ENCODE measurements at places on chromosomes 12 and 14. TPM values are rescaled to one million over a fixed set of nuclear protein-coding genes. Genes with fewer than 3 reads are reported as not detected.

- no peak for DNase-seq
Observed at GRCh38 chr14:68327231-68327630, 465.6 kb downstream of the ZFP36L1 start.

- DNase-seq, result peak; percentile 43
Observed at GRCh38 chr14:98290596-98290995, 981.4 kb downstream of the BCL11B start.

- DNase-seq, result no peak
Observed at GRCh38 chr14:39957290-39957689, 525.1 kb upstream of the FBXO33 start.

DNA sequence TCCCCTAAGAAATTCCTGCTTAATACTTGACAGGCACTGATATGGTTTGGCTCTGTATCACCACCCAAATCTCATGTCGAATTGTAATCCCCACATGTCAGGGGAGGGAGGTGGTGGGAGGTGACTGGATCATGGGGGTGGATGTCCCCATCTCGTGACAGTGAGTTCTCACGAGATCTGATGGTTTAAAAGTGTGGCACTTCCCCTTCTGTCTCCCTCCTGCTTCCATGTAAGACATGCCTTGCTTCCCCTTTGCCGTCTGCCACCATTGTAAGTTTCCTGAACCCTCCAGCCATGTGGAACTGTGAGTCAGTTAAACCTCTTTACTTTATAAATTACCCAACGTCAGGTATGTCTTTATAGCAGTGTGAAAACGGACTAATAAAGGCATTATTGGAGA is 198.0 kb downstream of the FOXN3 start:
- no peak for DNase-seq

GRCh38 chr14:72876005-72876709 is 17.7 kb downstream of the DPF3 start:
- no peak for DNase-seq

- DNase-seq, result no peak
Observed at GRCh38 chr12:67741270-67741669, 92.7 kb downstream of the DYRK2 start.

- DNase-seq, result no peak
Observed at GRCh38 chr12:8950221-8950527, 729 bp upstream of the M6PR start.

- DNase-seq, result no peak
Observed at GRCh38 chr14:103898711-103899110, 29.5 kb upstream of the TDRD9 start.

- no peak for DNase-seq
Observed at GRCh38 chr12:27003421-27004381, 10.5 kb downstream of the TM7SF3 start.

GRCh38 chr12:53171725-53172329 is 8.7 kb upstream of the ZNF740 start:
- DNase-seq, result no peak

- no peak for DNase-seq
Observed at GRCh38 chr14:92724516-92725340, 23.7 kb downstream of the LGMN start.

- DNase-seq, result no peak
Observed at GRCh38 chr14:50225067-50225973, 6.1 kb downstream of the SOS2 start.

DNA sequence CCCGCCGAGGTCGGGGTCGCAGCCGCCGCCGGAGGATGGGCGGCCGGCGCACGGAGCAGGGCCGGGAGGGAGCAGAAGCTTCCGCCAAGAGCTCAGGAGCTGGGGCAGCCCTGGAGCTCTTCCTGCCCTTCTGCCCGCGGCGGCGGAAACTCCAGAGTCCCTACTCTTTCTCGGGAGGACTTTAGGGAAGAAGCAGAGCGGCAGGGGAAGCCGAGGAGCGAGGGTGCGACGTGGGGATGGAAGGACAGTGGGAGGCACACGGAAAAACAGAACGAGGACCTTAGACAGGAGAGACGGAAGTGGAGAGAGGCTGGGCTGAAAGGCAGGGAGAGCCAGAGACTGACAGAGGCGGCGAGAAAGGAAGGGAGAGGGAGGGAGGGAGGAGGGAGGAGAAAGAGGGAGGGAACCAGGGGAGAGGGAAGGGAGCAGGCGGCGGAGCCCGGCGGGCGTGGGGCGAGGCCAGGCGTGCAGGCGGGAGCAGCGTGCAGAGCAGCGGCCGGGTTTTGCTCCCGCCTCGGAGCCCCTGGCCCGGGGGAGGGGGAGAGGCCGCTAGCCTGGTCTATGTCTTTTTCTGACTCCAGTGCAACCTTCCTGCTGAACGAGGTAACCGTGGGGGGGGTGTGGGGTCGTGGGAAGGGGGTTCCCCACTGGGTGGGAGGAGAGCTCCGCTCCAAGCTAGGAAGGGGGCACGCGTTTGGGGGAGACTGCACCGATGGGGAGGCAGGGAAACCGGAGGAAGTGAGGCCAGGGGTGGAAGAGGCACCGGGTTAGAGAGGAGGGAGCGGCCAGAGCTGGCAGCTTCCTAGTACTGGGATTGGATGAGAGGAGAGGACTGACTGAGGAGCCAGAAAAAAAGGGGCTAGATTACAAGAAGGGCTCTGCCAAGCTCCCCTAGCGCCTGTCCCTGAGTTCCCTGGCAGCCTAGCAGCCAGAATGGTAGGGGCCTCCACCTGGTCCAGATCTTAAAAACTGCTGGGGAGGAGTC is 2.9 kb upstream of the CACNB3 start:
- peak; percentile 68 for DNase-seq

DNA sequence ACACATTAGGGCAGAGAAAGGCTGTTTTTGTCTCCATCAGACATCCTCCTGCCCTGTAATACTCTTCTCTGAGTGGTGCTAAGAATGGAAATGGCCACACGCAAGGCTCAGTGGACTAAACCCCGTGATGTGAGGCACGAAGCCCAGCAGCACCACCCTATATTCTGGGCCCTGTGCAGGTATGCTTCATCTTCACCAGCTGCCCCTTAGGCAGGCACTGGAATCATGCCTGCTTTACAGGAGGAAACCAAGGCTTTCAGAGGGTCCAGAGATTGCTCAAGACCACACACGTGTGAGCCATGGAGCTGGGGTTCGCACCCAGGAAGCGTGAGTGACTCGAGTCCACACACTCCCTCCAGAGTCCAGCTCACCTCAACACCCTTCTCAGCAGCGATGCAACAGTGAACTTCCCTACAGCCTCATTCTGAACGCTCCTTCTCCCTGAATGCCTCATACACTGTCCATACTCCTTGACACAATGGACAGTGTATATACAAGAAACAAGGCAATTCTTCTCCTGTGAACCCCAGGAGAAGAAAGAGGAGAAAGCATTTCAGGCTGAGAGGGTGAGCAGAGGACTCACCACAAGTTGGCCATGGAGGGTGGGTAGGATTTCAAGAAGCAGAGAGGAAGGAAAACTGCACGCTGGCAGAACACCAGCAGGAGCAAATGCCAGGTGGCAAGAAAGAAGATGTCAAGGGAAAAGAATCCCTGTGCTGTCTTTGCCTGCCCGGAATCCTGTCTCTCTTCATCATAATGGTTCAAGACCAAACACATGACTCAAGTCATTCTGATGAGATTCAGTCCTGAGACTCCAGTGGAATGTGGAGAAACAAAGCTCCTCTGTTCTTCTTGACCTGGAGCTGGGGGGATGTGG is 39.1 kb downstream of the NT5DC3 start:
- DNase-seq, result no peak

GRCh38 chr12:132393991-132394949 is 64.9 kb upstream of the GALNT9 start:
- peak; percentile 53 for DNase-seq

DNA sequence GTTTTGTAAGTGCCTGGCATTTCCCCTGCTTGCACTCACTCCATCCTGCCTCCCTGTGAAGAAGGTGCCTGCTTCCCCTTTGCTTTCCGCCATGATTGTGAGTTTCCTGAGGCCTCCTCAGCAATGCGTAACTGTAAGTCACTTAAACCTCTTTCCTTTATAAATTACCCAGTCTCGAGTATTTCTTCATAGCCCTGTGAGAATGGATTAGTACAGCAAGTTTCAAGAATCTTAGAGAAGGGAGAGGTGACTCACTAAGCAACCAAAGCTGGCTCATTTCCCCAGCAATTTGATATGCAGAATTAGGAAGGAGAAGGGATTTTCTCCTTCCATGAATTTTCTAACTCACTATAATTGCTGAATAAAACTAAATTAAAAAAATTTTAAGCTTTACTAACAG is 251.0 kb upstream of the FOXG1 start:
- DNase-seq, result no peak

GRCh38 chr12:52285851-52286530 is 5.3 kb downstream of the KRT81 start:
- DNase-seq, result no peak

- no peak for DNase-seq
Observed at GRCh38 chr12:11805043-11805442, 155.6 kb downstream of the ETV6 start.

DNA sequence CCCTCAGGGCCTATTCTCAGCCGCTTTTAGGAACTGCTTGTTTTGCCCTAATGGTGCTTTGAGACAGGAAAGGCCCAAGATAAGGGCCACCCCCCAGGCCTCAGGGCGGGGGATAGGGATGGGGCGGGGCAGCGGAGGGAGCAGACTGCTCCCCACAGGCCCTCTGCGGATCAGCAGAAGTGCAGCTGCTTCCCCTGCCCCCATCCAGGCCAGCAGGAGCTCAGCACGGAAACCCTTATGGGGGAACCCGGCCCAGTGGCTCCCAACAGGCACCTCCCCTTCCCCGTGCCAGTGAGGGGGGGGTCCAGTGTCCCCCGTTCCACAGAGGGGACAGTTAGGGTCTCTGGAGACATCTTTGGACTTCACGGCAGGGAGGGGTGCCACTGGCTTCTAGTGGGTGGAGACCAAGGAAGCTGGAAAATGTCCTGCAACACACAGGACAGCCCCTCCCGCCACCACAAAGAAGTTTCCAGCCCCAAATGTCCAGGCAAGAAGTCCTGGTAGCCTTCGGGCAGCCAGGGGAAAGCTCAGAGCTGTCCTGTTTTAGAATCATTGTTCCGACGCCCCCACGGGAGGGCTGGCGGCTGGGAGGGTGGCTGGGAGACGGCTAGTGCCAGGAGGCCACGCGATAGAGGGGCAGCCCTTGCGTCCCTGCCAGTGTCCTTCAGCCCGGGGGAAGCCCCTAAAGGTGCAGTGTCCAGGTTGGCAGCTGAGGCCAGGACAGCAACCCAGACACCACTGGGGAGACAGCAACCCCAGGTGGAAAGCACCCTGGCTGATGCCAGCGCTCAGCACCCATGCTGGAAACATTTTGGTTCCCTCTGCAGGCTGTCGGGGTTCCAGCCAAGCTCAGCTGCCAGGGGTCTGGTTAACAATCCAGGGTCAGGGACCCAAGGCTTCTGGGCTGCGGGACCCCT is 10.4 kb upstream of the GPR132 start:
- peak; percentile 58 for DNase-seq

DNA sequence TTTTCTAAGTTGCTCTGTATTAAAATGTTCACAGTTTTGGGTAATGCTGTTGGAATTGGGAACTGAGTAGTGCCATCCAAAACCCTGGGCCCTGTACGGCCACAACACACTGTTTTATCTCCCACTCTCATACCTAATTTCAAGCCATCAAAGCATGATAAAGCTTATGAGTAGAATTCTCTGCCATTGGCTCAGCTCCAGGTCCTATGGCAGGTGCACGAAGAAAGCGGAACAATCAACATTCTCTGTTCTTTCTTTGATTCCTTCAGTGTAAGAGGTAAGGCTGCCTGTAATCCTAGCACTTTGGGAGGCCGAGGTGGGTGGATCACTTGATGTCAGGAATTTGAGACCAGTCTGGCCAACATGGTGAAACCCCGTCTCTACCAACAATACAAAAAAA is 394.9 kb downstream of the CCDC91 start:
- DNase-seq, result no peak

DNA sequence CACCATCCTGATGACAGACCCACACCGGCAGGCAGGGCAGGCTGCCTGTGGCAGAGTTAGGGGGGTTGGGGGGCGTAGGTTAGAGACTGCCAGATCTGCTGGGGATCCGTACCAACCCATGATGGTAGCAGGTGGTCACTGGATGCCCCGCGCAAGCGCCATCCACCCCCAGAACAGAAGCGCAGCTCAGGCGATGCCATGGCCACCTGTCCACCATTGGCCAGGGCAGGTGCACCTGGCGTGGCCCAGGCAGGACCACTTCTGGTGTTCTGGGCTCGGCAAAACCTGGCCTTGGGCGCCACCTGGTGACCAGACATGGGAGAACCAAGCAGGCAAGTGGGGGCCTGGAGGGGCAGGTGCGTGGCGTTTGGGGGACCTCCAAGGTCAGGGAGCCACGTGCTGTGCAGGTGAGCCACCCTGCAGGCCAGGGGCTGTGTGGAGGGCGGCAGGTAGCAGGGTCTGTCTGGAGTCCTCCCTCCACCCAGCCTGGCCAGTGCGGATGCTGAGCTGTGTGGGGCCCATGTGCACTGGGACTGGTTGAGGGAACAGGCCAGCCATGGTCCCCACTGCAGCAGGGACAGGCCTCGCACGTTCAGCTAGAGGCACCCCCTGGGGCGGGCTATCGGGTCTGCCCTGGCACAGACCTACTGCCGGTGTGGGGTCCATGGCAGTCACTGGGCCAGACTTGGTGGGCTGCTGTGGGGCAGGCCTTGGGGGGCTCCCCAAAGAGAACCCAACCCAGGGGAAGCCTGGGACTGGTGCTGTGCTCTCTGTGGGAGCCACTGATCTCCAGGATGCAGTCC is 15.6 kb downstream of the BAG5 start:
- DNase-seq, result peak; percentile 85

GRCh38 chr12:107064687-107065086 is 28.7 kb downstream of the CRY1 start:
- DNase-seq, result no peak

DNA sequence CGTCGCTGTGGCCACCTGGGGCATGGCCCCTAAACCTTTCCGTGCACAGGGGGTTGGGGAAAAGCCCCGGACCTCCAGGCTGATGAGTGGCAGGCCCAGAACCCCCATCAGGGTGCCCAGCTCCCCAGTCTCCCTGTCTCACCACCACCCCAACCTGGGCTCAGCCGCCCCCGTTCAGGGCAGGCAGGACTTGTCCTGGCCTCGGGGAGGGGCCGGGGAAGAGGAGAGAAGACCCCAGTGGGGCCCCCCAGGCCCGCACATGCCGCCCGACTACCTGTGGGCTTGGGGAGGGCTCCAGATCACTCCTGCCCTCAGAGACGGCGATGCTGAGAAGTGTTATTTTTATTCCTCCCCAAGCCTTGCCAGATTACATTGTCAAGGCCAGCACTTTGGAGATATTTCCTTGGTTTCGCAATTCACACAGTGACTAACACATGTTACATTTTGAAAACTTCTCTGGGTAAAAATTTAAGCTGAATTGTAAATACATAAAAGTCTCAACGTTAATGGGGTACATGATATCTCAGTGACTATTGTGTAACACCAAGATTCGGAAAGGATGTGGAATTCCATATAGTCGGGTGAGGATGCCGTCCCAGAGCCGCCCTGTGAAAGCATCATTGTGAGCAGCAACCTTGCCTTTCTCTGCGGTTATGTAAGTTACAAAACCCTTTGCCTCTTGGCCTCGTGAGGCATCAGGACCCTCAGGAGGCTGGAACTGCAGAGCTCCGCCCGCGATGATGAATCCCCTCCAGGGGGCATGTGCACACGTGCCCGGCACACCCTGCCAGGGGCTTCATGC is 85.6 kb upstream of the DIO3 start:
- DNase-seq, result no peak

GRCh38 chr12:55849616-55850343 is 7.0 kb upstream of the MMP19 start:
- DNase-seq, result no peak

- DNase-seq, result no peak
Observed at GRCh38 chr12:119592232-119592631, 1.3 kb upstream of the TMEM233 start.

Gene STAB2
- total RNA-seq, result not detected

Gene PAN2
- total RNA-seq, result 62.5 TPM

Gene INHBC
- not detected for total RNA-seq

Gene PMEL
- total RNA-seq, result 0.86 TPM

Gene FOXN4
- not detected for total RNA-seq

Gene KRT8
- total RNA-seq, result 0.56 TPM

Gene B4GALNT3
- total RNA-seq, result 3.3 TPM
